ENCODE measurements at places on chromosomes 3 and 15. TPM values are rescaled to one million over a fixed set of nuclear protein-coding genes. Genes with fewer than 3 reads are reported as not detected.
A peak's percentile ranks its signal among the peaks of the same experiment; 100 is the strongest.

Gene CRELD1
- total RNA-seq: 33.7 TPM

Gene BUB1B
- 58.2 TPM for total RNA-seq

GRCh38 chr3:10532939-10533736 lies 27.8 kb upstream of the ATP2B2 start:
- H3K27me3 ChIP-seq: no peaks in the 10 kb centered on the region
- H3K36me3 ChIP-seq: no peaks in the 10 kb centered on the region
- H3K4me1 ChIP-seq: peaks cover 27% of the 10 kb centered on the region
- peak overlapping the region; percentile 27 for H3K27ac ChIP-seq
- DNase-seq: peak; percentile 61

GRCh38 chr3:55305696-55306485 lies 181.2 kb downstream of the WNT5A start:
- no peaks in the 10 kb centered on the region for H3K27me3 ChIP-seq
- H3K27ac ChIP-seq: no peak overlapping the region
- no peak overlapping the region for H3K4me3 ChIP-seq
- no peaks in the 10 kb centered on the region for H3K36me3 ChIP-seq
- no peaks in the 10 kb centered on the region for H3K4me1 ChIP-seq

- peaks cover 37% of the 10 kb centered on the region for H3K36me3 ChIP-seq
- no peaks in the 10 kb centered on the region for H3K27me3 ChIP-seq
- DNase-seq: no peak
- no peaks in the 10 kb centered on the region for H3K4me1 ChIP-seq
- H3K27ac ChIP-seq: no peak overlapping the region
These were observed 33.6 kb downstream of the ZDHHC3 start for GRCh38 chr3:44942202-44942921.

Gene ABI3BP
- total RNA-seq: not detected

- H3K27me3 ChIP-seq: no peaks in the 10 kb centered on the region
- H3K4me1 ChIP-seq: peaks cover 5% of the 10 kb centered on the region
- no peaks in the 10 kb centered on the region for H3K36me3 ChIP-seq
- no peak overlapping the region for H3K27ac ChIP-seq
- no peak for DNase-seq
These were observed 5.3 kb downstream of the CP start for GRCh38 chr3:149216193-149216869.

Gene NECTIN3
- not detected for total RNA-seq

DNA sequence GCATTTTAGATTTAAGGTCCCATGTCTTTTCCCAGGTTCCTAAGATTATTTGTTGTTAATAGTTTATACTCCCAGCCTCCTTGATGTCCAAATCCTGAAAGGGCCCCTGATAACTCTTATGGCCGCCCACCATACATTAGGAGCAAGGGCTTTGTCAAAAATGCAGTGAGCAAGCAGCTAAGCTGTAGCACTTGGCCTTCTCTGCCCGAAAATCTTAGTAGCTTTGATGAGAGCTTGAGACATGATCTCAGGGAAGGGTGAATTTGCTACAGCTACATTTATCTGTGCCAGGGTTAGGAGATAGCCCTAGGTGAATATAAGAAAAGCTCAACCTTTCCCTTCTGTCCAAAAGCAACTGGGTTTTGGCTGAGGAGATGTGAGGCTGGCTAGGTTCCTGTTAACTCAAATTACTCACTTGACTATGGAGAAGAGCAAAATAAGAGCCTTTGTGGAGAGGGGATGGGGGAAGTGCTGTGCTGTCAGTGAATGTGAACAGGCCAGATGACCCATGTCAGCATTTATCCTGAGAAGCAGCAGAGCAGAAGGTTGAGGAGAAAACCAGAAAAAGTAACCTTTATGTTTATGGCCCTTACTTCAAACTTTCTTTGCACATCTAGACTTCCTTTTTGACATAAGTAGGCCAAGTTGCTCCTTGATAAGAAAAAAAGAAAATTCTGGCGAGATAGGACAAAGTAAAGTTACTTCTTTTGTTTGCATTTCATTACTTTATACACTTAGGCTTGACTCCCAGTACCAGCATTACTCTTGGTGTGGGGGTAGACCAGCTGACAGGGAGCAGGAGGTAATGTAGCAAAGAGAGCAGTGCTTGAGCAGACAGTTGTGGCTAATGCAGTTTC lies 21.1 kb downstream of the MAPK6 start:
- no peaks in the 10 kb centered on the region for H3K36me3 ChIP-seq
- no peak overlapping the region for H3K4me3 ChIP-seq
- no peak for DNase-seq
- H3K4me1 ChIP-seq: peaks cover 67% of the 10 kb centered on the region
- H3K27me3 ChIP-seq: no peaks in the 10 kb centered on the region
